ENCODE measurements at places on chromosomes 7 and 10. TPM values are rescaled to one million over a fixed set of nuclear protein-coding genes. Genes with fewer than 3 reads are reported as not detected.
A peak's percentile ranks its signal among the peaks of the same experiment; 100 is the strongest.

GRCh38 chr10:43380610-43381222 lies 9.3 kb downstream of the FXYD4 start:
- no peak for DNase-seq
- H3K27ac ChIP-seq = peak overlapping the region; percentile 96
- peaks cover 29% of the 10 kb centered on the region for H3K4me1 ChIP-seq
- H3K27me3 ChIP-seq = no peaks in the 10 kb centered on the region

- no peaks in the 10 kb centered on the region for H3K36me3 ChIP-seq
- no peak for DNase-seq
- no peak overlapping the region for H3K4me3 ChIP-seq
- H3K27me3 ChIP-seq = no peaks in the 10 kb centered on the region
- peak overlapping the region; percentile 12 for H3K27ac ChIP-seq
- no peaks in the 10 kb centered on the region for H3K4me1 ChIP-seq
These were observed 22.3 kb downstream of the BTBD16 start for GRCh38 chr10:122293156-122293960.

DNA sequence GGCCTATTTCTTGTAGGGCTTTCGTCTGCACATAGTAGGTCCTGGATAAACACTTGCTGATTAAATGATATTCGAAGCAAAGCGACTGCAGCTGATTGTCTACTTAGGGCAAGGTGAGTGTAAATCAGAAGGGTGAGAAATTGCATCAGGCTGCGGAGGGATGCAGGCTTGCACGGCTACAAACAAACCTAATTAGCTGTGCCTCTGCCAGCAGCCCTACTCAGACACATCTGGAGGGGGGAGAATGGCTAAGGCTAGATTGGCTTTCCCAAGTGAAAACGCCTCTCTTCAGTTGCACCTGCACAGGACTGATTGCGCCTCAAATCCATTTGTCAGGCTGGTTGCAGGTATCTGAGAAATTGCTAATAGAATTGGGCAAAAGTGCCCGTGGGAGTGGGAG lies 247.5 kb downstream of the DPP6 start:
- no peak overlapping the region for H3K4me3 ChIP-seq
- H3K4me1 ChIP-seq = no peaks in the 10 kb centered on the region
- no peaks in the 10 kb centered on the region for H3K36me3 ChIP-seq
- H3K27ac ChIP-seq = no peak overlapping the region
- no peaks in the 10 kb centered on the region for H3K27me3 ChIP-seq

GRCh38 chr10:70762441-70763175 lies 22.6 kb downstream of the TBATA start:
- no peak overlapping the region for H3K4me3 ChIP-seq
- DNase-seq = no peak
- H3K27ac ChIP-seq = no peak overlapping the region
- H3K4me1 ChIP-seq = no peaks in the 10 kb centered on the region

DNA sequence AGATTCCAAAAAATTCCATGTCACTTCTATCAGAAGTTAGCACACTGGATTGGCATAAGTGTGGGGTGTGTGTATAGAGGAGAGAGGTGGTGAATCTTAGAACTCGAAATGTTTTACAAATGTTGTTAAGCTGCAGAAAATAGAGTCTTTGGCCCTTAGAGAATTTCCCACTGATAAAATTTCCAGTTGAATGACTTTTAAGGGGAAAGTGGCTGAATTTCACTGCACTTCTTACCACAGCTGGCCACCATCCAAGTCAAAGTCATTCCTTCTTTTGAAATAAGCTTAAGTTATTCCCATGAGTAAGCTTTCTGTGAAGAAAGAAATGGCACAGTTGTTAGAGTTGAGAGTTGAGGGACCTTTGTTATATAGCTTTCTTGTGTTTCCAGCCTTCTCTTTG lies 13.9 kb downstream of the VCL start:
- peaks cover 49% of the 10 kb centered on the region for H3K4me1 ChIP-seq
- no peaks in the 10 kb centered on the region for H3K27me3 ChIP-seq
- DNase-seq = peak; percentile 30

- H3K4me3 ChIP-seq = no peak overlapping the region
- no peak overlapping the region for H3K27ac ChIP-seq
These were observed 62.7 kb downstream of the PPP1R3C start for GRCh38 chr10:91570220-91570619.

- no peaks in the 10 kb centered on the region for H3K4me1 ChIP-seq
- H3K36me3 ChIP-seq = no peaks in the 10 kb centered on the region
- H3K4me3 ChIP-seq = no peak overlapping the region
- H3K27ac ChIP-seq = no peak overlapping the region
These were observed 123.7 kb downstream of the NSUN6 start for GRCh38 chr10:18527687-18528086.

GRCh38 chr10:54985732-54986131 lies 184.7 kb upstream of the PCDH15 start:
- no peak overlapping the region for H3K27ac ChIP-seq
- no peaks in the 10 kb centered on the region for H3K27me3 ChIP-seq
- no peaks in the 10 kb centered on the region for H3K4me1 ChIP-seq
- H3K36me3 ChIP-seq = no peaks in the 10 kb centered on the region
- no peak for DNase-seq

The HGF gene
- not detected for total RNA-seq

The EPHA1 gene
- total RNA-seq = 21.6 TPM

The BICC1 gene
- total RNA-seq = 70.2 TPM

The NUTM2E gene
- not detected for total RNA-seq

Data from Calu3 (cell line).